ENCODE measurements at places on chromosomes 16 and 17. TPM values are rescaled to one million over a fixed set of nuclear protein-coding genes. Genes with fewer than 3 reads are reported as not detected.
A peak's percentile ranks its signal among the peaks of the same experiment; 100 is the strongest.

Gene FGF11
- total RNA-seq, result 7.6 TPM

Gene NOTUM
- total RNA-seq, result 0.36 TPM

Gene DHX40
- total RNA-seq, result 23.3 TPM

Gene G6PC1
- not detected for total RNA-seq

Gene ADAP2
- 0.19 TPM for total RNA-seq

Gene MEIOC
- total RNA-seq, result 0.19 TPM

Gene FBXW10B
- 0.21 TPM for total RNA-seq

Gene ZNF213
- 9.1 TPM for total RNA-seq

DNA sequence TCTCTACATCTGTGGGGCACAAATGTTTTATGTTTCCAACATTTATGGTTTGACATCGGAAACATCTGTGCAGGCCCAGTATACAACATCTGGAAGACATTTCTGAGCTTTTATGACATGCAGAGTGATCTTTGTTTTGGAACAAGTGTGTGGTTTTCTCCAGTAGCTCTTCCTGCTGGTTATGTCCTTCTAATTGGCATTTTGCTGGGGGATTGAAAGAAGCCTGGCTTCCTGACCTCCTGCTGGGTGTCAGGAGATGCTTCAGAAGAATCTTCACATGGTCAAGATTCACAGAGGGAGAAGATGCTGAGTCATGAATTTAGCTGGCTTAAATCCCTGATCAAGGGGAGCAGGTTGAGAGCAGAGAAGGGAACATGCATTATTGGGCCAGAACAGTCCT, 279.5 kb upstream of the MYOCD start:
- DNase-seq, result no peak
- no peaks in the 10 kb centered on the region for H3K36me3 ChIP-seq
- H3K4me1 ChIP-seq, result no peaks in the 10 kb centered on the region

DNA sequence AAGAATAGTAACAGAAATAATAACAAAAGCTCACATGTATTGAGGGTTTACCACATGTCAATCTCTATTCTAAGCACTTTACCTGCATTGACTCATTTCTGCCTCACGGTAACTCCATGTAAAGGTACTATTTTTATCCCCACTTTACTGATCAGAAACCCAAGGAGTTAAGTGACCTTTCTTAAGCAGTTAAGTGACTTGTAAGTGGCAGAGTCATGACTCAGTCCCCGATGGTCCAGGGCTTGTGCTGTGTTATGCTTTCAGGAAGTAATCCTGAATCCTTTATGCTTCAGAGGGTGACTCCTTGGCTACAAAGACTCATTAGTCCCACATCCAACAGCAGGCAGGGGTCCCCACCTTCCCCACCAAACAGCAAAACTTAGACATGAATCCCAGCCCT, 66.5 kb downstream of the MRM1 start:
- no peak overlapping the region for H3K4me3 ChIP-seq
- no peak overlapping the region for H3K27ac ChIP-seq
- H3K4me1 ChIP-seq, result peaks cover 3% of the 10 kb centered on the region
- no peaks in the 10 kb centered on the region for H3K27me3 ChIP-seq
- H3K36me3 ChIP-seq, result no peaks in the 10 kb centered on the region

DNA sequence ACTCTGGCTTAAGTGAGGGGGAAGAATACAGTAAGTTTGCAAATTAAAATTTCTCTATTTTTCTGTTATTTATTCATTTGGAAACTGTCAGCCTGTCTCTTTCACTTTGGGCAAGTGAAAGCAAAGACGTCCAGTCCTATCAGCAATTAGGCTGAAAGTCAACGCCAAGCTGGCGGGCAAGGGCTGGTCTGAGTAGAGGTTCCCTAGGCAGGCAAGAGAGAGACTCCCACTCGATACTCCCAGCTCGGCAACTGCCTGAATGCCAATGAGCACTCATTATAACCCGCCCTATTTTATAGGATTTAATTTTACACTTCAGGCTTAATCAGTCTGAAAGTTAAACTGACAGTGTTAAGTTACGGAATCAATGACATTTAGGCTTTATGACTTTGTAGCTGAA, 14.3 kb upstream of the SLC38A8 start:
- no peak overlapping the region for H3K4me3 ChIP-seq
- peaks cover 6% of the 10 kb centered on the region for H3K36me3 ChIP-seq

GRCh38 chr16:3187798-3188674, at the start of gene OR1F1:
Gene OR1F1, plus strand, starts transcription at chr16:3188204.
- DNase-seq, result peak; percentile 84
- H3K27ac ChIP-seq, result peak within 1 kb of the TSS; percentile 77
- peaks cover 5% of the 10 kb centered on the region for H3K36me3 ChIP-seq
- peaks cover 52% of the 10 kb centered on the region for H3K4me1 ChIP-seq
- H3K27me3 ChIP-seq, result peaks cover 89% of the 10 kb centered on the region
- H3K4me3 ChIP-seq, result peak within 1 kb of the TSS; percentile 73

DNA sequence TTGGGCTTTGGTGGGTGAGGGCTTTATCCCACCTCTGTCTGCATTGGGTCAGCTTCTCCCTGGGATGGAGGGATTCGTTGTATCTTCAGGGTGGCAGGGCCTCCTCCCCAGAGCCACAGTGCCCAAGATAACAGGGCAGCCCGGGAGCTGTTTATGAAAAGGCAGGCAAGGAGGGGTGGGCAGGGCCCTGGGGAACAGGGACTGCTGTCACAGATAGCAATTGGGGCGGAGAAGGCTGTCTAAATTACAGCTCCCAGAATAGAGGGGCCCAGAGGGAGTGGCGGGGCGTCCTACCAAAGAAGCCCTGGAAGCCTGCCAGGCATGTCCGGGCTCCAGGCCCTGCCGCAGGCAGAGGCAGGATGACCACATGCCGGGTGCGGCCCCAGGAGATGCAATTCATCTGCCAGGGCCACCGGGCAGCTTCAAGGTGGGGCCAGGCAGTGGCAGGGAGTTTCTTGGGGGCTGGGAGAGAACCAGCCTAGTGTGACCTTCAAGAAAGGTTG, 18.8 kb upstream of the PHOSPHO1 start:
- no peak overlapping the region for H3K27ac ChIP-seq
- no peak for DNase-seq
- no peak overlapping the region for H3K4me3 ChIP-seq
- H3K4me1 ChIP-seq, result no peaks in the 10 kb centered on the region

- DNase-seq, result no peak
- H3K36me3 ChIP-seq, result no peaks in the 10 kb centered on the region
- H3K4me1 ChIP-seq, result no peaks in the 10 kb centered on the region
- no peaks in the 10 kb centered on the region for H3K27me3 ChIP-seq
- no peak overlapping the region for H3K4me3 ChIP-seq
- H3K27ac ChIP-seq, result no peak overlapping the region
These were observed 119.6 kb upstream of the PMFBP1 start for GRCh38 chr16:72291531-72291981.

DNA sequence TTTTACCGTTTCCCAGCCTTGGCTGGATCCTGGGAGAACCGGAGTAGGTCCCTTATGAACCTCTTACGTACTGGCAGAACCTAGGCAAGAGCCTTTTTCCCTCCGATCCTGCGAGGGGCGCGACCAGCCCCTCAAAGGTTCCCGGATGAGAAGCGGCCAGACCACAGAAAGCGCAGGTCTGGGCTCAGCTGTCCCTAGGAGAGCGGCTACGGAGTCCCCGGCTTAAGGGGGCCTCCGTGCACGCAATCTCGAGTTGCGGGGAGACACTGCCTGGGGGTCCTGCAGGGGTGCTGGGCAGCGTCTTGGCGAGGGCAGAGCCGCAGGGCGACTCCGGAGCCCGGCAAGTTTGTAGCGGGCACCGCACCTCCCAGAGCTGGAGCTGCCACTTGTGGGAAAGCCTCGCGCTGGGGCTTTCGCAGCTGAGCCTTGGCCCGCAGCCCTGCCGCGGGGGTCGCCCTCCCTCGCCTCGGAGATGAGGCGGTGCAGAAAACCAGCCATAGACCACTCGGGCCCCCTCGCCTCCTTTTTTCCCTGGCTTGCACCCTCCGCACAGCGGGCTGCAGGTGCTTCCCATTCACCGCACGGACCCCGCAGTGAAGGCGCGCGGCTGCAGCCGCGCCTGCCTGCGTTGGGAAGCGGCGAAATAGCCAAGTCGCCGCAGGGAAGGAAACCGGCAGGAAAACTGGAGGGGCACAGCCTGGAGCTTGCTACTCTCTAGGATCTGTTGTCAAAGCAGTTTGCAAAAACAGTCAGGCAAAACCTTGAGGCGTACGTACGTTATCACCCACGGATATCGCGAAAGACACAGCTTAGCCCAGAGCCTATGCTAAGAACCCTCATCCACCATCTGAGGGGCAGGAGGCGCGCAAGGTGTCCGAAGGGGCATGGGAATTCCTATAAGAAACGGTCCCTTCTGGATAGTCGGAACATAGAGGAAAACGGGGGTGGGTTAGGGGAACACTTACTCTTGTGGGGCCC, 834 bp downstream of the CDH8 start:
- H3K27me3 ChIP-seq, result peaks cover 45% of the 10 kb centered on the region
- no peak for DNase-seq
- no peaks in the 10 kb centered on the region for H3K36me3 ChIP-seq
- H3K4me3 ChIP-seq, result no peak overlapping the region

- H3K4me1 ChIP-seq, result no peaks in the 10 kb centered on the region
- H3K27ac ChIP-seq, result no peak overlapping the region
- no peak overlapping the region for H3K4me3 ChIP-seq
- no peak for DNase-seq
- H3K27me3 ChIP-seq, result no peaks in the 10 kb centered on the region
These were observed 17.5 kb downstream of the GPT2 start for GRCh38 chr16:46901709-46902108.

DNA sequence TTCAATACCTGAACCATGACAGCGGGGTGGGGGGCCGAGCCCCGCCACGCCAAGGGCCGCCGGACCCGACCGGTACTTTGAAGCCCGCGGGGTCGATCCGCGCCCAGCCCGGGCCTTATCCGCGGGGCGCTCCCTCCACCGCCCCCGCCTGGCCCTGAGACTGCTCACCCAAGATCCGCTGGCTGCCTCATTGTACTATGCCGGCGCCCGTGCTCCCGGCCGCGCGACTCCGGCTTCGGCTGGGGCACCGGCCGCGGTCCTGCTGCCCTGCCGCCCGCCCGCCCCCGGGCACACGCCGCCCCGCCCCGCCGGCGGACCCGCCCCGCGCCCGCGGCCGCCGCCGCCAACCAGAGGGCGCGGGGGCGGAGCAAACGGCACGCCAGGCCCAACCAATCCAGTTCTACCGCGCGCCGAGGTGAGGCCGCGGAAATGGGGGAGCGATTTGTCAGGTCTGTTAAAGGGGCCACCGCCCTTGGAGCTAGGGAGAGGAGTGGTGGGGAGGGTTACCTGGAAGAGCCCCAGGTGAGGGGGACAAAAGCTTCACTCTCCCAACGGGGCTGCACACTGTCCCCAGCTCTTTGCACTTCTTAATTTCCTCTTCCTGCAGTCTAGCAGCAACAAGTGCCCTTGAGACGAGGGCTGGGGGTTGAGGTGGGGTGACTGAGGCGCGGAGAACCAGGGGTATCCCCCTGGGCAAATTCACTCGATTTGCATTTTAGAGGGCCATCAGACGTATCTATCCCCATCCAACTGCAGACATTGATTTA, at the start of gene TEX2:
Gene TEX2 (minus strand): TSS at position 261 of the 767 bp plus-strand sequence. CDS start 49,043 bp downstream, outside the sequence.
- peaks cover 30% of the 10 kb centered on the region for H3K4me1 ChIP-seq
- no peaks in the 10 kb centered on the region for H3K27me3 ChIP-seq
- H3K36me3 ChIP-seq, result no peaks in the 10 kb centered on the region

DNA sequence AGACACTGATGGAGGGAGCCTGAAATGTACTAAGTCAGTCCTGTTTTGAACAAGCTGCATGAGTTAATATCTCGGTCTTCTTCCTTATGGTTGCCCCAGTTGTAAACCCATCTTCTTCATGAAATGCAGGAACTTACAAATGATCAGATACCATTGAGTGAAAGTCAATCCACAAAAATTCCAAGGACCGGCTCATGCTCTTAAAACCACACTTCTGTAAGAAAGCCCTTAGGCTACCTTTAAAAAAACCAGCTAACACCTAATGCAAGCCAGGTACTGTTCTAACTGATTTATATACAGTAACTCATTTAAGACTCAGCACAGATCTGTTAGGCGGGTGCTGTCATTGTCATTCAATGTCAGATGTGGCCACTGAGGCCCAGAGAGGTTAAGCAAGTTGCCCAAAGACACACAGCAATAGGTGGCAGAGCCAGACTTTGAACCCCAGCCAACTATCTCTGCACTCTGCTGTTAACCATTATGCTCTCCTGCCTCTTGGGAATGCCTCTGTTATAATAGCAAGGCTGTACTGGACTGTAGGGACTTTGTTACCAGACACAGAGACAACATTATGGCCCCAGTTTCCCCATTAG, 93.4 kb downstream of the C16orf95 start:
- no peaks in the 10 kb centered on the region for H3K4me1 ChIP-seq
- no peak overlapping the region for H3K27ac ChIP-seq
- H3K4me3 ChIP-seq, result no peak overlapping the region
- no peaks in the 10 kb centered on the region for H3K36me3 ChIP-seq

GRCh38 chr17:14245002-14245401, 8.3 kb upstream of the CDRT15 start:
- H3K4me1 ChIP-seq, result no peaks in the 10 kb centered on the region
- no peaks in the 10 kb centered on the region for H3K36me3 ChIP-seq
- H3K27me3 ChIP-seq, result no peaks in the 10 kb centered on the region
- no peak overlapping the region for H3K27ac ChIP-seq
- no peak overlapping the region for H3K4me3 ChIP-seq

GRCh38 chr17:55458978-55459377, 37.3 kb upstream of the MMD start:
- DNase-seq, result peak; percentile 52
- no peak overlapping the region for H3K27ac ChIP-seq
- no peak overlapping the region for H3K4me3 ChIP-seq
- H3K4me1 ChIP-seq, result peaks cover 15% of the 10 kb centered on the region
- H3K27me3 ChIP-seq, result peaks cover 3% of the 10 kb centered on the region
- H3K36me3 ChIP-seq, result no peaks in the 10 kb centered on the region

- peaks cover 10% of the 10 kb centered on the region for H3K4me1 ChIP-seq
- no peak overlapping the region for H3K4me3 ChIP-seq
- DNase-seq, result no peak
- H3K27ac ChIP-seq, result no peak overlapping the region
These were observed 3.5 kb upstream of the RAPGEFL1 start for GRCh38 chr17:40173778-40174135.

- peaks cover 4% of the 10 kb centered on the region for H3K4me1 ChIP-seq
- H3K4me3 ChIP-seq, result no peak within 1 kb of the TSS
- no peak within 1 kb of the TSS for H3K27ac ChIP-seq
- H3K27me3 ChIP-seq, result peaks cover 36% of the 10 kb centered on the region
- no peaks in the 10 kb centered on the region for H3K36me3 ChIP-seq
These were observed at the start of gene CD300H for GRCh38 chr17:74567397-74567796. Gene CD300H, minus strand, starts transcription at chr17:74567509.

DNA sequence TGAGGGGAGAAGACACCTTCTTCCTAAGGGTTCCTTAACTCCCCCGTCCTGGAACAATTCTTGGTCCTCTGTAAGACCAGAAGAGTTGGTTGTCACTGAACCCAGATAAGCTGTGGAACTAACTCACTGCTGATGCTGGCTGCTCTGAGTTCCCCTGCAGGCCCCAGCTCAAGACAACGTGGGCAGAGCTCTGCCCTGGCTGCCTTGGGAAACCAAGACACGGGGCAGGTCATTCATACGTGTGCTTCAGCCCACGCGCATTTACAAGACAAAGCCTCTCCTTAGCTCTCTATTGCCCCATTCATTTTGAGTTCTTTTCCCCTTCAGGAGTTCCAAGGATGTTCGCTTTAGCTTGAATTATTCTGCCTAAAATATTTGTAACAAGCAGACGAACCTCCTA, 3.4 kb upstream of the NAT9 start:
- H3K36me3 ChIP-seq, result peaks cover 17% of the 10 kb centered on the region
- no peaks in the 10 kb centered on the region for H3K27me3 ChIP-seq
- H3K27ac ChIP-seq, result peak overlapping the region; percentile 96
- peaks cover 55% of the 10 kb centered on the region for H3K4me1 ChIP-seq
- no peak for DNase-seq
- H3K4me3 ChIP-seq, result peak overlapping the region; percentile 71

GRCh38 chr17:2172999-2173398, 118.1 kb downstream of the HIC1 start:
- DNase-seq, result no peak
- H3K36me3 ChIP-seq, result peaks cover 26% of the 10 kb centered on the region
- H3K4me3 ChIP-seq, result no peak overlapping the region
- no peak overlapping the region for H3K27ac ChIP-seq
